ENCODE measurements at places on chromosomes 5 and 9. TPM values are rescaled to one million over a fixed set of nuclear protein-coding genes. Genes with fewer than 3 reads are reported as not detected.

- peak; percentile 76 for DNase-seq
These were observed 20.4 kb downstream of the GNPDA1 start for GRCh38 chr5:141992349-141992963.

- DNase-seq = no peak
These were observed at the start of gene FSTL4 for GRCh38 chr5:133612249-133612860. TSS of gene FSTL4 (minus strand) at chr5:133612541.

DNA sequence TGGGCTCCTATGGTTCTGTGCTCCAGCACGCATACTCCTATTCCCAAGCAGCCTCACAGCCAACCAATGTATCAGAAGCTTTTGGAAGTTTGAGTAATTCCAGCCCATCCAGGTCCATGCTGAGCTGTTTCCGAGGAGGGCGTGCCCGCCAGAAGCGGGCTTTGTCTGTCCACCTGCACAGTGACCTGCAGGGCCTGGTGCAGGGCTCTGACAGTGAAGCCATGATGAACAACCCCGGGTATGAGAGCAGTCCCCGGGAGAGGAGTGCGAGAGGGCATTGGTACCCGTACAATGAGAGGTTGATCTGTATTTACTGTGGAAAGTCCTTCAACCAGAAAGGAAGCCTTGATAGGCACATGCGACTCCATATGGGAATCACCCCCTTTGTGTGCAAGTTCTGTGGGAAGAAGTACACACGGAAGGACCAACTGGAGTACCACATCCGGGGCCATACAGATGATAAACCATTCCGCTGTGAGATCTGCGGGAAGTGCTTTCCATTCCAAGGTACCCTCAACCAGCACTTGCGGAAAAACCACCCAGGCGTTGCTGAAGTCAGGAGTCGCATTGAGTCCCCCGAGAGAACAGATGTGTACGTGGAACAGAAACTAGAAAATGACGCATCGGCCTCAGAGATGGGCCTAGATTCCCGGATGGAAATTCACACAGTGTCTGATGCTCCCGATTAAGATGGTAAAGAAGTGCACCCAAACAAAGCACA lies 19.9 kb downstream of the ZBTB34 start:
- no peak for DNase-seq

The KCNN2 gene
- total RNA-seq = not detected

GRCh38 chr5:100787648-100788047 lies 115.4 kb downstream of the ST8SIA4 start:
- no peak for DNase-seq

The WNT8A gene
- total RNA-seq = not detected

DNA sequence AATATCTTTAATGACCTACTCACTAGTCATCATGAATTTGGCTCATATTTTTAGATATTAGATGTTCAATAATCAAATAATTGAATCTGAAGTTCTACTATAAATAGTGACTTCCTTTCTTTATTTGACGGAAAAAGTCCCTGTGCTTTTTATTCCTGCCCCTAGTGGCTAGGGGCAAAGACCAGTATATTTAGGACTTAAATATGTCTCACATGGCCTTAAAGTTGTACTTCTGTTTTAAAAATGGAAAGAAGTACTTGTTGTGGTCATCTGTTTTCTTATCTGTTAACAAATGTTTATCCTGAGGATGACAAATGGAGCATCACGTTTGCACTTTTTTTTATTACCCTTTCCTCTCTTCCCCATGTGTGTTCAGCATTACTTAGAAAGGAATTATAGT lies 89.2 kb upstream of the GRHPR start:
- DNase-seq = no peak

The SERF1A gene
- 11.0 TPM for total RNA-seq

GRCh38 chr9:88742483-88742882 lies 207.5 kb downstream of the NXNL2 start:
- DNase-seq = peak; percentile 73

GRCh38 chr5:150781706-150782614 lies 3.4 kb downstream of the SMIM3 start:
- DNase-seq = peak; percentile 95

DNA sequence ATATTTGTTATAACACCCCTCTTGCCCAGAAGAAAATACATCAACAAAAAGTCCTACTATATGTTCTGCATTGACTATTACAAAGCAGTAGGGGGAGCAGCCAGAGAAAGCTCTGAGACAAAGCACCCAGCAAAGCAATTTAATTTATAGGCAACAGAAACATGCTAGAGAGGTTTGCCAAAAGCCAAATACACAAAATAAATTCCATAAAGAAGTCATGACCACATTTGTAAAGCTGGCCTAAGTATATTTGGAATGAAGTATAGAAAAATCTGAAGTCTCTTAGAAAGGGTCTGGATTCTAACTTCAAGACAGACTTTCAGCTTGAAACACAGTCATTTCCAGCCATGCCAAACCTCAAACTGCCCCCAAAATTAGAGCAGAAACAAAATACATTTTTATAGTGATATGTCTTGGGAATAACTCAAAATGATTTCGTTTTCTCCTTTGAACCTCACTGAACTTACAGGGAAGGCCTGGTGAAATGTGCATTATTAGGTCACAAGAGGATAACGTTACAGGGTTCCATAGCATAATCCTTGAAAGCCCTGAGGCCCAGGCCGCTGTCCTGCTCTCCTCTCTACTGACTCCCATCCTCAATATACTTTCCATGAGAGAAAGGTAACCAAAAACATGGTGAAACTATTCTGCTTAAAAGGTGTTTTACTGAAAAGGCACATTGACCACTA lies 451.8 kb downstream of the RAB3C start:
- DNase-seq = peak; percentile 42

- no peak for DNase-seq
These were observed 130.4 kb downstream of the DAB2IP start for GRCh38 chr9:121781701-121782464.

The MGAT1 gene
- 120 TPM for total RNA-seq

The SLC25A2 gene
- 0.43 TPM for total RNA-seq

DNA sequence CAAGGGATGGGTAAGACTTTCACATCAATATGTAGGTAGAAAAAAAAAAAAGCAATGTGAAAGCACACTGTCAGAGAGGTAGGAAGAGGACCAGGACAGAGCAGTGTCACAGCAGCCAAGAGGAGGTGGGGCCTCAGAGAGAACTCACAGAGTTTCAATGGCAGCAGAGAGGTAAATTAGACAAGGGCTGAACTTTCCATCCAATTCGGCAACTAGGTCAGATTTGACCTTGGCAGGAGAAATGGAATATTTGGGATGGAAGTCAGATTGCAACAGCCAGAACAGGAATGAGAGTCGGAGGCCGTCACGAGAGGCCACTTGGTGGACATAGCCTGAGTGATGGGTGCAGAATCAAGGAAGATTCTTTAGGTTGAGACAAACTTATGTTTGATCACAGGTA lies 57.7 kb downstream of the ENC1 start:
- DNase-seq = no peak

The KLF4 gene
- total RNA-seq = 7.8 TPM

The LRRC19 gene
- total RNA-seq = not detected

GRCh38 chr5:52807037-52807436 lies 19.3 kb downstream of the ITGA1 start:
- DNase-seq = no peak

DNA sequence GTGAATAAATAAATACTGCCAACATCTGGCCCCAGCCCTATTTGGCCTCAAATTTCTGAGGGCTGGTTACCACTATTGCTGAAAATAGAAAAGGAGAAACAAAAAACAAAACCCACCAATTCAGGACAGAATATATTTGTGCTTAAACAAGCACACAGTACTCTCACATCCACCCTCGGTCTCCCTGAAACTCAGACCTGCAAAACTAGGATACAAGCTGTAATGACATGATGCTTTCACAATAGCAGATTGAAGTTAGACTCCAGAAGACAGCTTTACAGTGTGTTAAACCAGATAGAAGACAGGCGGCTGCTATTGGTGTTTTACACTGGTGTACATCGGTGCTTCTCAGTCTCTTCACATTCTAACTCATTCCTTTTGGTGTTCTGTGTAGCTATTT lies 214.9 kb upstream of the DMRT1 start:
- peak; percentile 34 for DNase-seq

DNA sequence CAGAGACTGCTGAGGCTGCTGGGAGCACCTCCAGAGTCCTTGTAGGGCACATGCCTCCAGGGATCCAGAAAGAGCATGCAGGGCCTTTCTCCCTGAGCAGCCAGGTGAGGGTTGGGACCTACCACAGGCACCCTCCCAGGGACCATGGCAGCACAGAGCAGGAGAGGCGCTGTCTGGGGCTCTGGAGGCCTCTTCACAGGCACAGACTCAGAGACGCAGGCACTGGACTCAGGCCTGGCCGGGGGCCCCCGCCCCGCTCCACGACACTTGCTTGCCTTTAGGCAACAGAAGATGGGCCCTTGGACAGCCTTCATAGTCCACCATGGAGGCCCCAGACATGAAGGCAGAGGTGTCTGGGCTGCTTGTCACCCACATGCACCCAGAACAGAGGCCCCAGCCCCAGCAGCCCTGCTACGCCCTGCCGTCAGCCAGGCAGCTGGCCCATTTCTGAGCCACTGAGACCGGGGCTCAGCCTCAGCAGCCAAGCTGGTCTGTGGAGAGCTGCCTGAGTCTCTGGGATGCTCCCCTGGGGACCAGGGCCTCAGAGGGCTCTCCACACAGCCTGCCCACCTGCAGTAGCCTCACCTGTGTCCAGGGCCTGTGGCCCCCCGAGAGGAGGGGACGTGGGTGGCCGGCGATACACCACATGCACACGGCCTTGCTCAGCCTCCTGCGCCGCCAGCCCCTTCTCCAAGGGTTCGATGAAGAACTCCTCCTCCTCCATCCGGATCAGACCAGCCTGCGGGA lies 72.8 kb downstream of the ADAMTS2 start:
- no peak for DNase-seq

DNA sequence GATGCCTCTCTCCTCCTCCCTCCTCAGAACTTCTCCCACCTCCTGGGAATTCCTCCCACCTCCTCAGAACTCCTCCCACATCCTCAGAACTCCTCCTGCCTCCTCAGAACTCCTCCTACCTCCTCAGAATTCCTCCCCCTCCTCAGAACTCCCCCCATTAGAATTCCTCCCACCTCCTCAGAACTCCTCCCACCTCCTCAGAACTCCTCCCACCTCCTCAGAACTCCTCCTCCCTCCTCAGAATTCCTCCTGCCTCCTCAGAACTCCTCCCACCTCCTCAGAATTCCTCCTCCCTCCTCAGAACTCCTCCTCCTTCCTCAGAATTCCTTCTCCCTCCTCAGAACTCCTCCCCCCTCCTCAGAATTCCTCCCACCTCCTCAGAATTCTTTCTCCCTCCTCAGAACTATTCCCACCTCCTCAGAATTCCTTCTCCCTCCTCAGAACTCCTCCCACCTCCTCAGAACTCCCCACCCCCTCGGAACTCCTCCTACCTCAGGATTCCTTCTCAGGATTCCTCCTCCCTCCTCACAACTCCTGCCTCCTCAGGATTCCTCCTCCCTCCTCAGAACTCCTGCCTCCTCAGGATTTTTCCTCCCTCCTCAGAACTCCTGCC lies 23.9 kb downstream of the SLC46A2 start:
- no peak for DNase-seq

DNA sequence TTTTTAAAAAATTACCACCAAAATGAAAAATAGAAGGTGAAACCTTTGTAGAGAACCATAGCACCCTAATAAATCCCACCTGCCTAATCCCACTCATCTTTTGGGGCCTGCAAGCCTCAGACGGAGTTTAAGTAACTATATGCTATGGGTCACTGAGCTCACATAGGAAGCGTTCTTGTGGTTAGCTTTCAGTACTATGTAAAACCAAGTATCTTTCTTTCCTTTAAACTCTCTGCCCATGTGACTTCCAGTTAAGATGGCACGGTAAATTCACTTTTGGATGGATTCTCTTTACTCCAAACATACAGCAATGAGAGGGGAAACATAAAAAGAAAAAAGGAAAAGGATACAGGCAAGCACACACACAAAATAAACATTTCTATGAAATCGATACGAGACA lies 50.9 kb downstream of the FANCC start:
- no peak for DNase-seq

DNA sequence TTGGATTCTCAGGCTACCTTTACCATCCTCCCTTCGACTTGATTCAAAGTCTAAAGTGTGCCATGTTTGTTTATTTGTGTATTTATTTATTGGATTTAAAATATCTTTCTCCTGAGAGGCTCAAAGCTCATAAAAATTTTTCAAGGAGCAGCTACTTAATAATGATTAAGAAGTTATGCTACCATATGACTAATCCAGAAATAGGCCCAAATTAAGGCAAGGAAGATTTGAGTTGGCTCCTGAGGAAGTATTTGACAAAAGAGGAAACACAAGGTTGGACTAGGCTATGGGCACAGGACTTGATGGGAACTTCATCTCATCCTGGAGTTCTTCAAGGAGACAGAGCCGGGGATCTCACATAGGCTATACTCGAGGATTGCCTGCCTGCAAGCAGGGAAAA lies 22.4 kb upstream of the PPP2CA start:
- DNase-seq = no peak

GRCh38 chr5:54360925-54361662 lies 50.7 kb upstream of the ARL15 start:
- no peak for DNase-seq

The CORO2A gene
- total RNA-seq = 0.78 TPM

The INSL6 gene
- total RNA-seq = not detected

The KCNIP1 gene
- 0.10 TPM for total RNA-seq

DNA sequence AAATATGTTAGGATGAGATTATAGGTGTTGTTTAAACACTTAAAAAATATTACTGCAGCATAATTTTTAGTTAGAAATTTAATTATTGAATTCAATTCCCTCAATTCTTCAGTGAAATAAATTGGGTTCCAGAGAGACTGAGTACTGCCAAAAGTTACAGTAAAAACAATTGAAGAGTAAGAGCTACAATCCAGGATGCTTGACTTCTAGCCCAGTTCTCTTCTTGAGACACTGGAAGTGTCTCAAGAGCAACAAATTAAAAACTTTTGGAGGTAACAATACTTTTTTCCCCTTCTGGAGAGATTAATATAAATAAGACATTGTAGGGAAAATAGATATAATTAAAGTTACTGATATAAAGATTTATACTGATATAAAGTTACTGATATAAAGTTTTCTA lies 8.3 kb downstream of the ITGA1 start:
- no peak for DNase-seq

GRCh38 chr5:140249536-140249935 lies 53.4 kb downstream of the PFDN1 start:
- no peak for DNase-seq

The TRIP13 gene
- total RNA-seq = 3.5 TPM

The PRLR gene
- not detected for total RNA-seq

DNA sequence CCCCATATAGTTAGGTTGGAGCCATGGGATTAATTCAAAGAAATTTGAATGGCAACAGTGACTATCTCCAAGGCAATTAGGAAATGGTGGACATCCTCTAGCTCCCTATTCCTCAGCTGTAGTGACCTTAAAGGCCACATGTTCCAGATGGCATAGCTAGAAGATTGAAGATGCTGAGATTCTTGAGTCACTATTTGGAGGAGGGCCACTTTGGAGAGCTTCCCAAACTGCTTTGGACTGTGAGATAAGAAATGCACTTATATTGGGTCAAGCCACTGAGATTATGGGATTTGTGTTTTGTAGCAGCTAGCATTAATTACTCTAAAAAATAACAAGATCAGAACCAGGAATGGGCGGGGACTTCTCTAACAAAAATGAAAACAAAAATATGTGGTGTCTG lies 636.2 kb upstream of the CCNG1 start:
- DNase-seq = no peak

GRCh38 chr9:100281676-100282387 lies 70.9 kb downstream of the TEX10 start:
- peak; percentile 86 for DNase-seq

The ASPN gene
- 0.19 TPM for total RNA-seq

GRCh38 chr9:94933511-94933828 lies 207.0 kb downstream of the AOPEP start:
- DNase-seq = no peak
